ENCODE measurements at places on chromosomes 16 and 17. TPM values are rescaled to one million over a fixed set of nuclear protein-coding genes. Genes with fewer than 3 reads are reported as not detected.

- no peak for DNase-seq
These were observed 1.4 kb upstream of the GEMIN4 start for GRCh38 chr17:753418-753817.

Gene SCPEP1
- total RNA-seq: 40.9 TPM

DNA sequence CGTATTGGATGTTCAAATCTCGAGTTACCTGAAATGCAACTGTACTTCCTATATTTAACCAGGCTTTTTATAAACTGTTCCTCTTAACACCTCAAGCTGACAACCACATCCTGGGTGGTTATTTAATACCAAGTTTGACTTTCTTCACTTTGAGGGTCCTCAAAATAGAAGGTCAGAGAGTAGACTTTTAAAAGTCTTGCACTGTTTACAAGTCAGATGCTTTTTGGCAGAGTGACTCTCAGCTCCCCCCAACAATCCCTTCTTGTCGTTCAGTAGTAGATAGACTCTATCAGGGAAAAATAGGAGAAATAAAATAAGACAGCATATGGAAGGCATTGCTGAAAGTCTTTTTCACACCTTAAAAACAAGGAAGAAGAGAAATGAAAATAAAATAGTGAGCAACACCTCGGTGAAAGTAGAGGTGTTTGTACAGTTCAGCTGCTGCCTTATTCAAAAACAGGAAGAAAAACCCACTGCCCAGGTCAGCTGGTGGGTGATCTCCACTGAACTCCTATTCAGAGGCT, 650.4 kb downstream of the WWOX start:
- no peak for DNase-seq

DNA sequence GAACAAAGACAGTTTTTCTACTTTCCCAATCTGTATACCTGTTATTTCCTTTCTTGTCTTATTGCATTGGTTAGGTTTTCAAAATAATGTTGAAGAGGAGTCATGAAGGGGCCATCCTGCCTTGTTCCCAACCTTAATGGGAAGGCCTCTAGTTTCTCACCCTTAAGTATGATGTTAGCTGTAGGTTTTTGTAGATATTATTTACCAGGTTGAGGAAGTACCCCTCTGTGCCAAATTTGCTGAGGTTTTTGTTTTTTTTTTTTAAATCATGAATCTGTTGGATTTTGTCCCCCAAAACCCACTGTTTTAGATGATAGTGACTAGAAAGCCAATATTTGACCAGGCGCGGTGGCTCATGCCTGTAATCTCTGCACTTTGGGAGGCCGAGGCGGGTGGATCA, 36.4 kb downstream of the VMP1 start:
- DNase-seq: no peak

DNA sequence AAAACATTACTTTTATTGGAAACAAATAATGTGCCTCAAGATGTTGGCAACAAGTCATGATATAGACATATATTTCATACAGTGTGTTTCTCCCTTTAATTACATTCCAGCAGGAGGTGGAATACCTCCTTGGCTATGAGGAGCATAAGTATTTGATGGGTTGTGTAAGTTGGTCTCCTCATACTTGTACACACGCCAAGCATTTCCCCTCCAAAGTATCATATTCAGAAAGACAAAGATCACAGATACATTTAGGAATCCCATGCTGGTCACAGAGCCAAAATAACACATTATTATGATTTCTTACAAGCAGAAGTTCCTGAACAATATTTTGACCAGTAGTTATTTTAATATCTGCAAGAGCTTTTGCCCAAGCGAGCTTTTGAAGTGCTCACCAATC, 57.8 kb downstream of the WSB1 start:
- DNase-seq: peak; percentile 32

DNA sequence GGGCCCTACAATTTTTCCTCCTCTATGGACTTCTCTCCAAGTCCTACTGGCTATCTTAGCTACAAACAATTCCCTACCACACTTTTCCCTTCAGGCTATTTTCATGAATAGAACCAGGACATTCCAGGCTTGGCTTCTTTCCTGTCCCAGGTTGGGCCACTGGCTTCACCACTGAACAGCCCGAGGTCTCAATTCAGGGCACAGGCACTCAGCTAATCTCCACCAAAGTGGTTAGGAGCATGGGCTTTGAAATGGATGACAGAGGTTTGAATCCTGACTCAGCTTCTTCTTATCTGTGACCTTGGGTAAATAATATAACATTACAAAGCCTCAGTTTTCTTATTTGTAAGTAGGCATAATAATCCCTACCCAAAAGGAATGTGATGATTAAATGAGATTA, 50.9 kb upstream of the ZNF629 start:
- no peak for DNase-seq

DNA sequence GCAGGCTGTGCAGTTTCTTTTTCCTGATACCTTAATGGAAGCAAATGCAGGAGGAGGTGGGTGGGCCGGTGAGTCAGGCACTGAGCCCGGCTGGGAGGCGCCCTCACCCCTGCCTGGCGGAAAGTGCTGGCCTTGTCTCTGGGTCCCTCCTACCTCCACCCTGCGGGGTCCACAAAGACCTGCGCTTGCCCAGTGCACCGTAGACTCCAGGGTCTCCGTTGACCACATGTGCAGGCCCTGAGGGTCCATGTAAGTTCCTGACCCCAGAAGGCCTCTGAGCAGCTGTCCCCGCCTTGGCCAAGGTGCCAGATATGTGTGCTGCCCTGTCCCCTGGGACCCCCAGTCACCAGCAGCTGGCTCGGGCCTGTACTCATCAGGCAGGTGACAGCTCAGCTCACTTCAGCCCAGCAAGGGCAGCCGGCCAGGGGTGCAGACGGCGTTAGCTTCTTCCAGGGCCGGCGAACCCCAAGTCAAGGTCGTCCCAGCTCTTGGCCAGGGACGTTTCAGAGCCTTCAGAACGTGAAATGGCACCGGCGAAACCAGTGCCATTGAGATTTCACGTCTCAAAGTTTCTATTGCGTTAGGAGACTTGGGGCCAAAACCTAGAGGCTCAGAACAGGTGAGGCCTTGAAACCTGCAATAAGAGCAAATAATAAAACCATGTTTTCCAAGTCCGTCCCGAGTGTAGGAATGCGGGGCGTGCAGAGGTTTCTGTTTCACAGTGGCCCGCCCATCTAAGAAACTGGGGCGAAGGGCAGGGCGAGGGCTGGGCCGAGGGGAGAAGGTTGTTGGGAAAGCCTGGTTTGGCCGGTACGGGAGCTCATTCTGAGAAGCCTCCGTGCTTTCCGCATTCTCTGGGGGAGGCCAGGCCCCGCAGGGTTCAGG, 12.1 kb downstream of the METRNL start:
- DNase-seq: no peak

GRCh38 chr17:50466371-50467113, 2.1 kb downstream of the CHAD start:
- no peak for DNase-seq

- DNase-seq: no peak
These were observed 862 bp upstream of the GDE1 start for GRCh38 chr16:19522760-19523159.

Gene SMARCD2
- total RNA-seq: 83.5 TPM

- no peak for DNase-seq
These were observed 15.3 kb downstream of the SGF29 start for GRCh38 chr16:28569021-28569420.

Gene SLC12A3
- not detected for total RNA-seq

- no peak for DNase-seq
These were observed 20.1 kb upstream of the ZNF423 start for GRCh38 chr16:49875806-49876715.

GRCh38 chr16:21937336-21937829, 15.8 kb upstream of the UQCRC2 start:
- no peak for DNase-seq

DNA sequence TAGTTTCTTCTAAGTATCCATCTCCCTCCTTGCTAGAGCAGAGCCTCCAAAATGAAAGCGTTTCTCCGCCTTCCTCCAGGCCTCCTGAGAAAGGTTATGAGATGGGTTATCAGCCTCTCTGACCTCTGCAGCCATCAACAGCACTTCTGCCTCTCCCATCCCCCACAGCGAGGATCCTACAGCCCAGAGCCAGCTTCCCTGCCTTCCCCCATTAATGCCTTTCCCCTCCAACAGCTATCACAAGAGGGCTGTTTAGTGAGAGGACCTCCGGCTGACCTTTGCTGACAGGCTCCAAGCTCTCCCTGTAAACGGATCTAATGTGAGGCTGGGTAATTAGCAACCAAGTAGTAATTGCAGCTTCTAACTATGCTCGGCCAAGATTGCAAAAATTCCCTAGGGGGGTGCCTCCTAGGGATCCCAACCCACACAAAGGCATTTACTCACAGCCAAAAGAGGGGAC, 55.8 kb downstream of the ZFHX3 start:
- no peak for DNase-seq

Gene PRM3
- total RNA-seq: not detected

- no peak for DNase-seq
These were observed 79.7 kb downstream of the MRTFB start for GRCh38 chr16:14150796-14151195.

DNA sequence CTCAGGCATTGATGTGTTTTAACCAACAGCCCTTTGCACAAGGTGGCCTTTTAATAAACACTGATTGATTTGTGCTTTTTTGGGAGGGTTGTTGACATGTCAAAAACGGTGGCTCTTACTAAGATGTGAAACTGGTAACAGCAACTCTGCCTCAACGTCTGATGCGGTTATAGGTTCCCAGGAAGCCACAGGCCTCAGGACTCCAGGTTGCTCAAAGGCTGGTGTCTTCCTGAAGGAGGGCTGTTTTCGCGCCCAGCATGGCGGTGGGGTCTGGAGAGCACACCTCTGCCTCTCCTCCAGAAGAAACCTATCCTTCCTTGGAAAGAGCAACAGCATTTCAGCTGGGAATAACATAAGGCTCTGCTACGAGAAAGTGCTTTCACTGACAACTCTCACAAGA, 187.5 kb downstream of the IRF8 start:
- no peak for DNase-seq

DNA sequence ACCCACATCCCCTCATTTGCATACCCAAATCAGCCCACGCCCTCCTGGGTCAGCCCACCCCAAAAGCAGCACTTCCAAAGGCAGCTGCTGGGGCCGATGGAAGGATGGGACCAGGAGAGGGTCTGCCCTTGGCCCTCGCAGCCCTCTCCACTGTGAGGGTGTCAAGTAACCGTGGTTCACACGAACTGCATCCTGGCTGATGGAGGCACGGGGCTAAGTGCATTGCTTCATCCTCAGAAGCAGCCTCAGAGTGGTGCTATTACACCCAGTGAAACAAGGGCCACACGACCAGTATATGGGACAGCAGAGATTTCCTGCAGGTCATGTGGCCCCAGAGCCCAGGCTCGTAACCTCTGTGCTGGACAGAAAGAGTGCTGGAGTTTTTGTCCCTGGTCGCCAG, 13.2 kb upstream of the ATP2A3 start:
- no peak for DNase-seq

GRCh38 chr17:42548993-42549755, 3.5 kb upstream of the HSD17B1 start:
- DNase-seq: no peak

- peak; percentile 91 for DNase-seq
These were observed 497 bp downstream of the SMIM5 start for GRCh38 chr17:75633486-75634375.

DNA sequence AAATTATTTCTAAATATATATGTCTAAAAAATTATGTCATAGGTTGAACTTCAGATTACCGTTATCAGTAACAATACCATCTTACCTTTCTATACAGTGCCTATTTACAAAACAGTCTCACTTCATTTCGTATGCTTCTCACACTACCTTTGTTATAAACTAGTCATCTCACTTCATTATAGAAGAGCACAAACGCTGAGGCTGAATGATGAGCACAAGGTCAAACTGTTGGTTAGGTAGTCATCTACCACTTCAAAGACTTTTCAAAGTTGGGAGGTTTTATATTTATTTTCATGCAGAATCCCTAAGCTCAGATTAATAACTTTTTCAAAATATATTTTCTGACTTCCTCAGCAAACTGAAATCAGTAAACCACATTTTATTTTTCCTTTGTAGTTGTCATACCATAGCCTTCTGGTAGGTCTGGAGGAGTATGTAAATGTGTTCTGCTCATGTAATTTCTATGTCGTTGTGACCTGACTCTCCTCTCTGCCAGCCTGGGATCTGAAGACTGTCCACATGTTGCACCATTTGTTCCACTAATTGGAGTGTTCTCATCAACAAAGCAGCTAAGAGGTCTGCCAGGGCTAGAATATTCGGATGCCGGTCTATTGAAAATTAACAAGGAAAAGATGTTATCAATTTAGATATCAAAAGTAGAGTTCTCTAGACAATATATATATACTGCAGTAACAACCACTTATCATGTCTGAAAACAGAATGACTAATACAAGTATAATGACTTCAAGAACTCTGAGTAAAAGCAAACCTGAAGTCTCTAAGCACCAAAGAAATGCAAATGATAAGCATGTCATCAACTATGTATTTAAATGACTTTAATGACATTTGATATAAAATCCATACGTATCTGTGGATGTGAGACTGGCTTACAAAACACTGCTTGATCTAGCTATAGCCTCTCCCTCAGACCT, 73.9 kb downstream of the CEP95 start:
- DNase-seq: no peak

Gene CNP
- total RNA-seq: 34.0 TPM

DNA sequence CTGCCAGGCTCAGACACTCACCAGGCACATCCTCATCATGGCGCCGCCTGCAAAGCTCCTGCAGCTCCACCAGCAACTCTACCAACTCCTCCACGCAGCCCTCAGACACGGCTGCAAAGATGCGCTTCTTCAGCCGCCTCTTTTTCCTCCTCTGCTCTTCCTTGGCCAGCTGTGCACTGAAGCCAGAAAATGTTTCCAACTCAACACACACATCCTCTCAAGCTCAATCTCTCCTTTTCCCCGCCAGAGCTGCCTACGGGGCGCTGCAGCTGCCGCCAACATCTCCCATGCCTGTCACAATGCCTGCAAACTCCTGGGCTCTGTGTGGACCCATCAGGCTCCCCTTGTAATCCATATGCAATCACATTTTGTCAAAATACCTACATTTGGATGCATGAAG, 14.2 kb downstream of the TRPV3 start:
- DNase-seq: no peak

DNA sequence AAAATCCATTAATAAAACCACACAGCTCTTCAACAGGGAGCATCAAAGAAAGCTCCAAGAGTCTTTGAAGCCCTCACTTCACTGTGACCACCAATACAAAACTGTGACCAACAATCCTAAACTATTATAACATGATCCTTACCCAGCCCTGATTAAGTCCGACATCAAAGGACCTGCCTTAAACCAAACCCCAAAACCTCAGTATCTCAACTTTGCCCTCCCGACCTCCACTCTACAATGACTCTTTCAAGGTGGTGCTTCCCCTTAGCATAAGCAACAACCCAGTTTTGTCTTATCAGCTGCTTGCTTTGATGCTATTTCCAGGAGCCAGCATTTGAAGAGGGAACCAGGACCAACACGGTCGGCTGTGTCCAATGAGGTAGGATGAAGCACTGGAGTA, 8.5 kb upstream of the PRSS22 start:
- DNase-seq: no peak

All from skin of body (tissue), 3 donors.